ENCODE measurements at places on chromosomes 12 and 14. TPM values are rescaled to one million over a fixed set of nuclear protein-coding genes. Genes with fewer than 3 reads are reported as not detected.

Gene IGF1
- 0.88 TPM for total RNA-seq

Gene GALC
- 23.6 TPM for total RNA-seq

Gene ADAMTS20
- total RNA-seq, result not detected

Gene RNF212B
- total RNA-seq, result not detected

Gene CD163L1
- under 0.01 TPM for total RNA-seq

Gene C12orf50
- total RNA-seq, result not detected

Gene LRFN5
- total RNA-seq, result under 0.01 TPM
